Activated T-helper 2 cell treated with anti-CD3 and anti-CD28 coated beads, Interferon-gamma antibody, Interleukin-2, Interleukin-4, amounts not matched to agents 10 μg/mL and 5 μg/mL and 100 μg/mL, durations not matched to agents 14 hours and 24 hours and 36 hours (primary cell): ENCODE measurements at places on chromosomes 7 and 10. TPM values are rescaled to one million over a fixed set of nuclear protein-coding genes. Genes with fewer than 3 reads are reported as not detected.
A peak's percentile ranks its signal among the peaks of the same experiment; 100 is the strongest.

GRCh38 chr7:47337531-47337930 lies 244.4 kb downstream of the TNS3 start:
- no peak overlapping the region for H3K27ac ChIP-seq
- H3K27me3 ChIP-seq = no peaks in the 10 kb centered on the region
- no peaks in the 10 kb centered on the region for H3K4me1 ChIP-seq
- H3K4me3 ChIP-seq = no peak overlapping the region

- DNase-seq = no peak
- no peak overlapping the region for H3K27ac ChIP-seq
- H3K4me3 ChIP-seq = no peak overlapping the region
- H3K36me3 ChIP-seq = no peaks in the 10 kb centered on the region
These were observed 60.2 kb downstream of the SGCE start for GRCh38 chr7:94595717-94596116.

DNA sequence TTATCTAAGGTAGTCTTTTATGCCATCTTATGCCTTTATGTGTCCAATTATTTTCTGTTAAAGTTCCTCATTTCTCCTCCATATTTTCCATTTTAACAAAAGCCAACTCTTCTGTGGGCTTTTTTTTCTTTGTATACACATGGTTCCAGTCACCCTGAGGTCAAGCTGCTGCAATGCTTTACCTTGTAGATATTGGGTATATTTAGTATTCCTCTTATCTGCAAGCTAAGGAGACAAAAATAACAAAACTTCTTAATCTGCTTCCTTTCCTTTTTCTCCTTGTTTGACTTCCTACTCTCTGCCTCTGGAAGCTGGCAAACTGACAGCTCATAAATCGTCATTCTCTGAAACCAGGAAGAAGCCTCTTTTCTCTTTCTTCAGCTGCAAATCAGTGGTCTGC lies 885.0 kb upstream of the LRRN3 start:
- no peaks in the 10 kb centered on the region for H3K27me3 ChIP-seq
- no peaks in the 10 kb centered on the region for H3K36me3 ChIP-seq
- H3K4me3 ChIP-seq = no peak overlapping the region
- no peaks in the 10 kb centered on the region for H3K4me1 ChIP-seq
- H3K27ac ChIP-seq = no peak overlapping the region

Gene CALCR
- not detected in 2 replicates for total RNA-seq

GRCh38 chr7:81478664-81479063 lies 291.2 kb downstream of the HGF start:
- H3K27ac ChIP-seq = no peak overlapping the region
- H3K4me1 ChIP-seq = no peaks in the 10 kb centered on the region
- DNase-seq = no peak

Gene ANKMY2
- total RNA-seq = 8.7 TPM in 2 replicates

DNA sequence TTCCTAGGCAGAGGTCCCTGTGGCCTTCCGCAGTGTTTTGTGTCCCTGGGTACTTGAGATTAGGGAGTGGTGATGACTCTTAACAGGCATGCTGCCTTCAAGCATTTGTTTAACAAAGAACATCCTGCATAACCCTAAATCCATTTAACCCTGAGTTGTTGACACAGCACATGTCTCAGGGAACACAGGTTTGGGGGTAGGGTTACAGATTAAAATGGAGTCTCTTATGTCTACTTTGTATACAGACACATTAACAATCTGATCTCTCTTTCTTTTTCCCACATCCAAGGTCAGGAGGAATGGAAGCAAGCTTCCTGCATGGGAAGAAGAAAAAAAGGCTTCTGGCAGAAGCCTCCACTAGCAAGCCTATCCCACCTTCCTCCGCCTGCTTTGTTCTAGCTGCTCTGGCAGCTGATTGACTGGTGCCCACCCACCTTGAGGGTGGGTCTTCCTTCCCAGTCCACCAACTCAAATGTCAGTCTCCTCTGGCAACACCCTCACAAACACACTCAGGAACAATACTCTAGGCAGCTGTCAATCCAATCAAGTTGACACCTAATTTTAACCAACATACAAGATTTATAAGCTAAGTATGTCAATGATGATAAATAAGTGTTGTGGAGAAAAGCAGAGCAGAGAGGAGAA lies 176.5 kb upstream of the CCZ1B start:
- H3K36me3 ChIP-seq = no peaks in the 10 kb centered on the region
- H3K4me3 ChIP-seq = no peak overlapping the region
- DNase-seq = no peak
- peaks cover 15% of the 10 kb centered on the region for H3K27me3 ChIP-seq
- H3K4me1 ChIP-seq = no peaks in the 10 kb centered on the region

Gene PVRIG
- total RNA-seq = 18.7 and 21.7 TPM in 2 replicates

DNA sequence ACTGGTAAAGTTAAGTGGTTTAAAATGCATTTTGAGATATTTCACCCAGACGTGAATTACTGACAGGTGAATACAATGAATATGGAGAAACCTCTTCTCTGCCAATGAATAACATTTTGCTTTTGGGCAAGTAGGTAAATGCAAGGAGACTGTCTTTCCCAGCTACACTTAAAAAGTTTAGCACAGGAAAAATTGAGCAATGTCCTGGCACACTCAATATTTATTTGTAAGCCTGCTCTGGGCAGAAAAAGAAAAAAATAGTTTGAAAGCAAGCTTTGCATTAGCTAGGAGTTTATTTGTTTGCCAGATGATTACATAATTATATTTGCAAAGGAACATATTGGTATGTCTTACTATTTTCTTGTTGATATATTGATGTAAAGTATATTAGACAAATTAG lies 624.2 kb downstream of the ACTR3B start:
- no peaks in the 10 kb centered on the region for H3K4me1 ChIP-seq
- no peak overlapping the region for H3K4me3 ChIP-seq
- H3K36me3 ChIP-seq = no peaks in the 10 kb centered on the region

- peaks cover 3% of the 10 kb centered on the region for H3K27me3 ChIP-seq
- H3K27ac ChIP-seq = no peak overlapping the region
- peaks cover 2% of the 10 kb centered on the region for H3K4me1 ChIP-seq
These were observed 25.1 kb upstream of the GHITM start for GRCh38 chr10:84114088-84114667.

DNA sequence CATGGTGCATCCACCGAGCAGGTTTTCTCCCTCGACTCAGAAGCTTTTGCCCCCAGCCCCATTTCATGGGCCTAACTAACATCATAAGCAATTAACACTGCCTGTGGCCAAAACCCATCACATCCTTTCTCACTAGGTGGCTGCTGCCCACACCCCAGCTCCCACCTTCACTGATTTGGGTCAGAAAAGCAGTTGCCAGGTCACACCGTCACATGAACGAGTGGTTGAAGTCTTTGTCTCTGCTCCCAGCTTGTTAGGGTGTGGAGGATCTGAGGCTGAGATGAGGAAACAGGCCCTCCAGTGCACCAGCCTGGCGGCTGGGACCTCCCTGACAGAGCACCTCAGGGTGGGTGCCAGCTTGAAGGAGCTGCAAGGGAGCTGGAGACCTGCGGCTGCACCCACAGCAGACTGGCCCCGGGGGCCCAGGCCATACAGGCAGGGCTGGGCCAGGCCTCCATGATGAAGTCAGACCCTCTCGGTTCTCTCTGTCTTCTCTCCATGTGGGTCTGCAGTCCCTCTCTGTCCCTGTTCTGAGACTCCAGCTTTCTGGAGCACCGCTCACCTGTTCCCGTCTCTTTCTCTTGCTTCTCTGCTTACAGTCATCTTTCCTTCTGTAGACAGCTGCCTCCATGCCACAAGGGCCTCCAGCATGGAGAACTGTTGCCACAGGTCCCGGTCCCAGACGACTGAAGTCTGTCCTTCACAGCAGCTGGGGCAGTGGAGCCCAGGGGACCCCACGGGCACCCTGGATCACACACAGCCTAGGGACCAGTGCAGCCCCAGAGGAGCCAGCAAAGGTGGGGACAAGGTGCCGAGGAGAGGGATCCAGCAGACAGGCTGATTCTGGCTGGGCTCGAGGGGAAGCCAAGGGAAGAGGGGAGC lies 13.8 kb upstream of the INPP5A start:
- no peaks in the 10 kb centered on the region for H3K36me3 ChIP-seq
- no peaks in the 10 kb centered on the region for H3K4me1 ChIP-seq
- no peak for DNase-seq
- H3K4me3 ChIP-seq = no peak overlapping the region
- no peak overlapping the region for H3K27ac ChIP-seq

DNA sequence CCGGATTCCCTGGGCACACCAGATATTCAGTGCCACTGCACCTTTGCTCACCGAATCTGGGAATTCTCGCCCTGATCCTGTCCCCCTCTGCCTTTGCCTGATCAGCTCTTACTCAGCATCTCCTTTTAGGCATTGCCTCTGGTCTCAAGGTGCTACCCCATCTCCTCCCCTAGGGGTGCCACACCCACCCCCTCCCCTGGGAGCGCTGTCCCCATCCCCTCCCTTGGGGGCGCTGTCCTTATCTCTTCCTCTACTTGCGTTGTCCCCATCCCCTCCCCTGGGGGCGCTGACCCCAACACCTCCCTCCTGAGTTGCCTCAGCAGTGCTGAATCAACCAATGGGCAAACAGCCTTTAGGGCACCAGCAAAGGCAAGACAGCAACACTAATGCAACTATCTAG lies 686.9 kb upstream of the FOXK1 start:
- no peaks in the 10 kb centered on the region for H3K4me1 ChIP-seq
- H3K27ac ChIP-seq = no peak overlapping the region
- no peaks in the 10 kb centered on the region for H3K27me3 ChIP-seq
- H3K4me3 ChIP-seq = no peak overlapping the region

DNA sequence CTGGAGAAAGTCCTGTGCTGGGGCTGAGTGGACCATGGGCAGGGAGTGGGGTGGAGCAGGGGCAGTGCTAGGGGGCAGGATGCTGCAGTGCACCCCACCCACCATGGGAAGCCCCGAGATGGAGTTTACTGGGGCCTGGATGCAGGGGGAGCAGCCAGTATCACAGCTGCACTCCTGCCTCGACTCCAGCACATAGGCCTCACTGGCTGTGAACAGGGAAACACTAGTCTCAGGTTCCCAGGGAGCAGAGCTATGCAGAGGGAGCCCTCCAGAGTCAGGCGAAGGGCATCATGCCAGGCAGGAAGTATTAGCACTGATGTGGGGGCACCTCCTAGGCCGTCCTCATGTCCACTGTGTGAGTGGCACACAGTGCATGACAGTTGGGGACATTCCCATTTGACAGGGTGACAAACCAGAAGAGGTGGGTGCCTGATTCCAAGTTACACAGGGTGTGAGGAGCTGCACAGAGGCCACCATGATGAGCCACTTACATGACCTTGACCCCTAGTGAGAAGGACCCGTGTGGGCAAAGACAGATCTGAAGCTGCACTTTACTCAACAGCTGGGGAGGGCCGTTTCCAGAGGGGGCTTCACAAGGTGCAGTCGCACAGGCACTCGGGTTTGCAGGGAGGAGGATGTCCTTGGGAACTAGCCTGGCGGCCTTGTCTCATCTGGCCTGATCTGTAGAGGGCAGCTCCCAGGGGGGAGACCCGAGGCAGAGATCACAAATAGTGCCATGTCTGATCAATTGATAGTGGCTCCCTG lies 69.9 kb upstream of the LRRC4 start:
- peaks cover 12% of the 10 kb centered on the region for H3K4me1 ChIP-seq
- no peak overlapping the region for H3K27ac ChIP-seq
- peaks cover 9% of the 10 kb centered on the region for H3K36me3 ChIP-seq
- no peak overlapping the region for H3K4me3 ChIP-seq

DNA sequence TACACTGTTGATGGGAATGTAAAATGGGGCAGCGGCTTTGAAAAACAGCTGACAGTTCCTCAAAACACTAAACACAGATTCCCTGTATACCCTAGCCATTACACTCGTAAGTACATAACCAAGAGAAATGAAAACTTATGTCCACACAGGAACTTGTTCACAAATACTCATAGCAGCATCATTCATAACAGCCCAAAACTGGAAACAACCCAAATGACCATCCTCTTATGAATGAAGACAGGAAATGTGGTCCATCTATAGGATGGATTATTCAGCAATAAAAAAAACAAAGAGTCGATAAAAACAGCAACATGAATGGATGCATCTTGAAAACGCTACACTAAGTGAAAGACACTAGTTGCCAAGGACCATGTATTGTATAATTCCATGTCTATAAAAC lies 23.7 kb downstream of the NMT2 start:
- H3K4me3 ChIP-seq = no peak overlapping the region
- H3K36me3 ChIP-seq = peaks cover 20% of the 10 kb centered on the region
- no peak for DNase-seq
- no peaks in the 10 kb centered on the region for H3K27me3 ChIP-seq

DNA sequence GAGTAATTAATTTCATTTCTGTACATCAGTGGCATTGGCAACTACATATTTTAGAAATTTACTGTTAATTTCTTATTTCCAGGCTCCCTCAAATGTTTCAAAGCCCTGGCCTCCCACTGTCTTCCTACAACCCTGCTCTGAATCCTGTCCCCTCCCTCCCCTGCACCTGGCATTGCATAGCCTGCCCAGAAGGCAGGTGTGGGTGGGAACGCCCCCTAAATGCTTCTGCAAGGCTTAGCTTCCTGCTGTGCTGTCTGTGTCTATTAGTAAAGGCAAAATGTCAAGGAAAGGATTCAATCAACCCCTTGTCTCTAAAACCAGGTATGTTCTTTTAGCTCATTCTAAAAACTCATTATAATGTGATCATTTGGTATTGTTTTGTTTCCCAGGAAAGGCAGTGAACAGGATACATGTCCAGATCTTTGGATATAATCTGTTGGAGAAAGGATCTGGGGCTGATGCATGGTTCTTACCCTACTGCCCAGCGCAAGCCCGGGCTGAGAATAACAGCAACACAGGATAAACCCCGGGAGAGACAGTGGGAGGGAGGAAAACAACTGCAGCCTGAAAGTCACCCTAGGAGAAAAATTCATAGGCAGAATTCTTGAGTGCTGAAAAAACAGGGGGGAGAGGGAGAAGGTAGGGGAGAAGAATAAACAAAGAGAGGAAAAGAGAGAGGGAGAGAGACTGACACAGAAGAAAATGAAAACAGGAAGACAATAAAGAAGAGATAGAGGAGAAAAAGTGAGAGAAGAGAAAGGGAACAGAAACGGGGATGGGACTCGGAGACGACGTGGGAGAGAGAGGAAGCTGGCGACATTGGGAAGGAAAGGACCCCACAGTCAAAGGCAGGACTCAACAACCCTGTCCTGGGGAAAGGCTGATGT lies 589 bp downstream of the ZNF488 start:
- peaks cover 19% of the 10 kb centered on the region for H3K4me1 ChIP-seq
- no peak for DNase-seq
- peak overlapping the region; percentile 52 for H3K27ac ChIP-seq

Gene TBC1D12
- 0.85 and 1.4 TPM in 2 replicates for total RNA-seq

- peaks cover 2% of the 10 kb centered on the region for H3K27me3 ChIP-seq
- no peak overlapping the region for H3K4me3 ChIP-seq
- DNase-seq = no peak
- peaks cover 39% of the 10 kb centered on the region for H3K4me1 ChIP-seq
- no peak overlapping the region for H3K27ac ChIP-seq
These were observed 65.8 kb downstream of the ENTPD1 start for GRCh38 chr10:95821720-95822119.

GRCh38 chr10:87928996-87929395 lies 65.6 kb downstream of the PTEN start:
- peaks cover 69% of the 10 kb centered on the region for H3K36me3 ChIP-seq
- no peak overlapping the region for H3K4me3 ChIP-seq
- no peak for DNase-seq

Gene HELLS
- 224 and 230 TPM in 2 replicates for total RNA-seq

DNA sequence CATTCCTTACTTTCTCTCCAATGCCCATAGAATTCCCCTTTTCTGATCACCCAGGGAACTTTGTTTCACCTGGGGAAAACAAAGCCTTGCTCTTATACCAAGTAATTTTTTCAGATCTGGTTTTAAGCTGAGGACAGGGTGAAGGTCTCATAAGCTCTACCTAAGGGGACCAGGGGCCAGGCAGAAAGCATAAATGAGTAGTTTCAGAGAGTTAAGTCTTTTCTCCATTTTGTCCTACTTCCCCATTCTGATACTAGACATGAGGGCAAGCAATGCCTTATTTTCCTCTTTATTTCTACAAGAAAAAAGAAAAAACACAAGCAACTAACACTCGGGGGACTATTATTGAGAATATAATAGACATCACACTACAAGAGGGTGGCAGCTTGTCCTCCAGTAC lies 2.9 kb downstream of the AKR1D1 start:
- DNase-seq = no peak
- peaks cover 2% of the 10 kb centered on the region for H3K27me3 ChIP-seq
- no peak overlapping the region for H3K27ac ChIP-seq
